Effector memory CD4-positive, alpha-beta T cell (primary cell): ENCODE measurements at places on chromosomes 16 and 17.

DNA sequence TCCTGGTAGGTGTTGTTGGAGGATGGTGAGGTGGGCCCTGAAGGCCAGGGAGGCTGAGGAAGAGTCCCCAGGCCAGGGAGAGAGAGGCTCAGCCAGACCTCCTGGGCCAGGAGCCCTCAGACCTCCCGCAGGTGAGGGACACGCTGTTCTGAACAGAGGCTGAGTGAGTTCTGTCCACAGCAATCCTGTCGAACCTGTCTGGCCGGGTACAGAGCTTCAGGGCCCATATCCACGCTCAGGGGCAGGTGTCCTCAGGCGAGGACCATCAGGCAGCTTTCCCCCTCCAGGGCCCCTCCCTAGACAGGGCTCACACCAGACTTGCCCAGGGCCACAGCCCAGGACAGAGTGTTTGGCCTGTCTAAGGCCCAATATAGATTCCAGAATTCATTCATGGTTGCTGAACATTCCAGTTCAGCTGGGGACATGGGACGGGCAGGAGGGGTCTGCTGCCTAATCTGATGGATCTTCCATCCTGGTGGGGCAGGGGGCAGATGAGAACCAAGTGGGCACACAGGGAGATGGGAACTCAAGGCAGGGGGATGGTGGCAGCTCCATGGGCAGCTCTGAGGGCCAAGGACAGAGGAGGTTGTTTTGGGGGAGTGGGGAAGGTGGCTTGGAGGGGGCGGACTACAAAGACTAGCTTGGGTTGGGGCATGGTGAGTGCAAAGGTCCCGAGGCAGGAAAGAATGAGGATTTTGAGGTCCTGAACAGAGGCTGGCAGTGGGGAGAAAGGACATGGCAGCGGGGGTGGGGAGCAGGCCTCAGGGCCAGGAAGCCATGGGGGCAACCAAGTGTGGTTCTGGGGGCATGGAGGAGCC, 23.4 kb upstream of the MPRIP start:
- no peak for DNase-seq

DNA sequence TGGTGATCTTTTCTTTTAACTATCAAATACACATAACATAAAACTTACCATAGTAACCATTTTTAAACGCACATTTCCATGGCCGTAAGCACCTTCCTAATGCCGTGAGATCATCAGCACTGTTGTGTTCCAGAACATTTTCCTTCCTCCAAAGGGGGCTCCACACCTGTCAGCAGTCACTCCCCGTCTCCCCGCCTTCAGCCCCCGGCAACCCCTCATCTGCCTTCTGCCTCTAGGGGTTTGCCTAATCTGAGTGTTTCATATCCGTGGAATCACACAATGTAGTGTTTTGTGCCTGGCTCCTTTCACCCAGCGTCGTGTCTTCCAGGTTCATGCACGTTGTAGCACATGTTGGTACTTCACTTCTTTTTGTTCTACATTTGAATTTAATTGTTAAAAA, 350.1 kb upstream of the TNRC6C start:
- DNase-seq = no peak

GRCh38 chr16:79061181-79061580, 539.4 kb downstream of the MAF start:
- DNase-seq = no peak

DNA sequence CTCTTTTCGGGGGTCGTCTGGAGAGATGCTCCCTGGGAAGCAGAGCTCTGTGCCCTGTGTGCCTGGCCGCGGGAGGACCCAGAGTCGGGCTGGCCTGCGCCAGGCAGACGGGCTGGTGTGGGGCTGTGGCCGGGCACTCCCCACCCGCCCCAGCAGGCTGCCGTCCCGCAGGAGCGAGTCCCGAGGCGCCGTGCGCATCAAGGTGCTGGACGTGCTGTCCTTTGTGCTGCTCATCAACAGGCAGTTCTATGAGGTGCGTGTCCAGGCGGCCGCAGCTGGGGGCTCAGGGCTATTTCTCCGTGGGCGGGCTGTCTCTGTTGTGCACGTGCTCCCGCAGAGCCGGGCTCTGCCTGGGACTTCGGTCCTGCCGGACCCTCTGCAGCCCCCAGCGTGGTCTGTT, 15.0 kb downstream of the TSC2 start:
- DNase-seq = no peak

DNA sequence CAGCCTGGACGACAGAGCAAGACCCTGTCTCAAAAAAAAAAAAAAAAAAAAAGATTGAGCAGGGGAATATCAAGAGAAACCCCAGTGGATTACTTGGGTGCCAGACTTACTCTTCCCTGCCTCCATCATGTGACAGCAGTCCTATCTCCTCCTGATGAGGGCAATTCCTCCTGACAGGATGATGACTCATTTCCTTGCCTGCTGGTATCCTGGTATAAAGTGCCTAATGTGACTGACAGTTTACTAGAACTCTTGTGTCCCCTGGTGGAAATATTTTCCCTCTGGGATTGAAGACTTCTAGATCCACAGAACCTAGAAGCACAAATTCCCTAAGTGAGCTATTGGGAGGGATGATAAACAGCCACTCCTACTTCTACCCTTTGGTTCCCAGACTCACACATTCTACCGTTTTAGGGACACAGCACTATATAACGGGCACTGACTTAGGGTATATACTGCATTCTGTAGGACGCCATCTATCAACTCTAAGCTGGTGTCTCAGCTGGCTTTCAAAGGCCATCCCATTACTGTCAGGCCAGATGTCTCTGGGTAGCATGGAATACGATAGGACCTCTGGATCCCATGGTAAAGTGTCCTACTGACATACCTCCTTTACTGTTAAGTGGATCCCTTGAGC, 114.6 kb upstream of the MED13 start:
- DNase-seq = no peak

- no peak for DNase-seq
These were observed 27.6 kb upstream of the DLX3 start for GRCh38 chr17:50022463-50023130.

DNA sequence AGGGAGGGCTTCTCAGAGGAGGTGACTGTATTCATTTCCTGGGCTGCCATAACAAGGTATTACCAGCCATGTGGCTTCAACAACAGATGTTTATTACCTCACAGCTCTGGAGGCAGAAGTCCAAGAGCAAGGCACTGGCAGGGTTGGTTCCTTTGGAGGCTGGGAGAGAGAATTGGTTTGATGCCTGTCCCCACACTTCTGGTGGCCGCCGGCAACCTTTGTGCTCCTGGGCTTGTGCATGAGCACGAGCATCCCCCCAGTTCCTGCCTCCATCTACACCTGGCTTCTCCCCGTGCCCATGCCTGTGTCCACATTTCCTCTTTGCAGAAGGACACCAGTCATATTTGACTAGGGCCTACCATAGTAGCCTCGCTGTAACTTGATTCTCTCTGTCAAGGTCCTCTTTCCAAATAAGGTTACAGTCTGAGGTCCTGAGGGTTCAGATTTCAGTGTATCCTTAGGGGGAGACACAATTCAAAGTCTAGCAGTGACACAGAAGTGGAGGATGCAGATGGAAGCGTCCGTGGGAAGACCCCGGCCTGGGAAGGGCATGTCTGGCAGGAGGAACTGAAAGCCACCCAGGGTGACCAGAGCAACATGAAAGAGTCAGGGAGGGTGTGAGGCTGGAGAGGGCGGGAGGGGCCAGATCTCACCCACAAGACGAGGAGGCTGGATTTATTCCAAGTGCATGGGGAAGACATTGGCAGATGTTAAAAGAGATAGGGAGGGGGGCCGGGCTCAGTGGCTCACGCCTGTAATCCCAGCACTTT, 188.2 kb upstream of the HSBP1 start:
- DNase-seq = no peak

DNA sequence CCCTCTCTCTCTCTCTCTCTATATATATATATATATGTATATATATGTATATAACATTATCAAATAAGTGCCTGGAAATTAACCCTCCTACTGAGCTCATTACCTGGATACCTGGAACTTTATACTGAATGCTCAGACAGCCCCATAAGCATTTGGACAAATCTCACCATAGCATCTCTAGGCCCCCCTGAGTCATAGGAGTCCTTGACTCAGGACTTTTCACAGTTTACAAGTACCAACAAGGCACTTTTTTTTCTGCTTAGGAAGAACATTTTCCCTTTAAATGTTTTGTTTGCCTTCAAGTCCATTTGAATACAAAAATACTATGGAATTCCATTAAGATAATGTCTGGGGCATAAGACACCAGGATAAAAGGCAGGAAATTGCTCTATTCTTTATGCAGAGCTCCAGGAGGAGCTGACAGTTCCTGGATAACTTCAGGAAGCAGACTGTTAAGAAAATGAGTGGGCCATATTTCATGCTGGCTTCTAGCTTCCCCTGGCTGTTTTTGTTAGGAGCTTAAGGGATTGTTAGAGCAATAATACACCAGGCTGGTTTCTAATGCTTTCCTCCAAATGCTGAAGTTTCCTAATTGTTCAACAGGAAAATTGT, 171.7 kb upstream of the ASIC2 start:
- DNase-seq = no peak

DNA sequence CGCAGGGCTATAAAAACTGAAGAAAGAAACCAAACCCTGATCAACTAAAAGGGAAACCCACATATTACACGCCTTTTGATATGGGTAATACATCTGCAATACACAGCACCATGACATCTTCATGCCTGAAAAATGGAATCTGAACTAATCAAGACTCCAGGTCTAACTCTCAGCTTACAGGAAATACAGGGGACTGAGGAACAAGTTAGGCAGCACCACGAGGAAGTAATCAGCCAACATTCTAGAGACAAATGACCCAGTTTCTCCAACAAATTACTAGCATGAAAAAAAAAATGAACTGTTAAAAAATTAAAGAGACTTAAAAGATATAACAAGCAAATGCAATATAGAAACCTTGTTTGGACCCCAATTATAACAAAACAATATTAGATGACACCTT, 9.1 kb downstream of the SLC39A11 start:
- no peak for DNase-seq

GRCh38 chr17:57108671-57109392, 23.8 kb downstream of the AKAP1 start:
- no peak for DNase-seq

GRCh38 chr16:13093661-13094060, 192.3 kb downstream of the SHISA9 start:
- no peak for DNase-seq

DNA sequence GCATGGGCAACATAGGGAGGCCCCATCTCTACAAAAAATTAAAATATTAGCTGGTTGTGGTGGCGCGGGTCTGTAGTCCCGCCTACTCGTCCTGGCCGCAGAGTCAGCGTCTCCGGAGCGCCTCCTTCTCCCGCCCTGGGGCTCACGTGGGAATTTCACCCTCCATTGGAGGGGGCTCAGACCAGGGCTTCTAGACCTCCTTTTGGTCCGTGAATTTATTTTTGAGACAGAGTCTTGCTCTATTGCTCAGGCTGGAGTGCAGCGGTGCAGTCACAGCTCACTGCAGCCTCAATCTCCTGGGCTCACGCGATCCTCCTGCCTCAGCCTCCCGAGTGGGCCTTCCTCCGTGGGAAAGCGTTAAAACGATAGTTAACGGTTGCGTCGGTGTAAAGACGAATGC, 394 bp upstream of the NME4 start:
- DNase-seq = no peak

DNA sequence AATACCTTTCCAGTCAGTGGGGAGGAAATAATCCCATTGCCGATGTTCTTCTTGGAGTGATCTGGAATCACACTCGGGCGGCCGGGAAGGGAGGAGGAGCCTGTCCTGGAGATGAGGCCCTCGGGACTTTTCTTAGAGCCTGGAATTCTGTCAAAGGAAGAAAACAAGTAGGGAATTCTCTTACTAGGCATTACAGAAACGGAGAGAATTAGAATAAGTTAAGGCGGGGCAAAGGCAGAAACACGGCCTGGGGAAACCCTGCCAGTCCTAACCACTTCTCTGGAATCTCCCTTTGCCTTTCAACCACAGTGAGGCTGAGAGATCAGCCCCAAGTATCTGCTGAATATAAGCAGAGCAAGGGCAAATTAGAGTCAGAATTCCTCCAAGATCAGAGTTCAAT, 27.8 kb downstream of the USP36 start:
- DNase-seq = no peak

DNA sequence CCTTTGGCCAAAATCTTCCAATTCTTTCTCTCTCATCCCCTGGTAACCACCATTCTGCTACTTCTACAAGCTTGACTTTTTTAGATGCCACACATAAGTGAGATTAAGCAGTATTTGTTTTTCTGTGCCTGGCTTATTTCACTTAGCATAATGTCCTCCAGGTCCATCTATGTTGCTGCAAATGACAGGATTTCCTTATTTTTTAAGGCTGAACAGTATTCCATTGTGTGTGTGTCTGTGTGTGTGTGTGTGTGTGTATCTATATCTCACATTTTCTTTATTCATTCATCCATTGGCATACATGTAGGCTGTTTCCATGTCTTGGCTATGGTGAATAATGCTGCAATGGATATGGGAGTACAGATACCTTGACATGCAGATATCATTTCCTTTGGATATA, 6.1 kb downstream of the ACACA start:
- DNase-seq = no peak

DNA sequence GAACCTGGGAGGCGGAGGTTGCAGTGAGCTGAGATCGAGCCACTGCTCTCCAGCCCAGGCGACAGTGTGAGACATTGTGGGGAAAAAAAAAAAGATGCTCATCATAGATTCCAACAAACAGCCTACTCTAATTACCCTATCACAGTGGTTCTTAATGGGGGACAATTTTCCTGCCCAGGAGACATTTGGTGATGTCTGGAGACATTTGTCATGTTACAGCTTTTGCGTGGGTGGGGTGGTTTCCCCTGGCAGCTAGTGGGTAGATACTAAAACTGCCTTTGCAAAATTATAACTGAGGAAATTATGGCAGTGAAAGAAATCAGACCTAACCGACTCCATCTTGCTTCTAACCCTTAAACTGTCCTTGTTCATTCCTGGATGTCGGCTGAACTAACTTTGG, 92.5 kb upstream of the RBL2 start:
- no peak for DNase-seq

DNA sequence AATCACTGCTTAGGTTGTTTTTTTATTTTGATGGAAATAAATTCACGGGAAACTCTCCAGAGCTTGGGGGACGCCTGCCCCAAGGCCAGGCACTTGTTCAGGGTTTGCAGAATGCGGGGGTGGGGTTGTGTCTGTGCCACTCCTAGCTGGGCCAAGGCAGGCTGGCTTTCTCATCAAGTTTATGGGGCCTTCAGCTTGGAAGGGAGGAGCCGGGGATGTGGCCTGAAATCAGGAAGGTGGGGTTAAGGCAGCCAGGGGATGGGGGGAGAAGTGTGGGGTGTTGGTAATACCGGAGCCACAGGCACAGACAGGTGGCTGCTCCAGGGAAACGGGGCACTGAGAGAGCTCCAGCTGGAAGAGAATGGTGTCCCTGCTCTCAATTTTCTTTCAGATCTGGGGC, 1.7 kb upstream of the CHAD start:
- no peak for DNase-seq

- DNase-seq = no peak
These were observed 1.4 kb downstream of the MRPS7 start for GRCh38 chr17:75263055-75263454.

DNA sequence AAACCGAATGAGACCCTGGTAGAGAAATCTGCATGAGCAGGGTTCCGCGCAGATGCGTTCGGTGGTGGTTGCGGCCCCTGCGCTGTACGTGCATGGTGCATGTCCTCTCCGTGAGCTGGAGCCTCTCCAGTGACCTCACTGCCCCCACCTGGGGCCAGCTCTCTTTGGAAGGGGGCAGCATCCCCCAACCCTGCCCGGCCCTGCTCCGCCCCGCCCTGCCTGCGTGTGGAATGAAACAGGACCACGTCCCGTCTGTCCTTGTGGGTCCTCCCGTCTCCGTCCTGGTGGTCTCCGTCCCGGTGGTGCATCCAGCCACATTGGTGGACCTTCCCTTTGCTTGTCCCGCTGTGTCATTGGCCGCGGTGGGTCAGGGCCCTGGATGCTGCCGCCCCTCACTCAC, 84.9 kb downstream of the AMFR start:
- DNase-seq = no peak
